ENCODE measurements at places on chromosomes 2 and 18. TPM values are rescaled to one million over a fixed set of nuclear protein-coding genes. Genes with fewer than 3 reads are reported as not detected.

GRCh38 chr2:54635554-54636152 is 87.8 kb upstream of the EML6 start:
- no peak overlapping the region for H3K4me3 ChIP-seq
- H3K27me3 ChIP-seq, result no peaks in the 10 kb centered on the region
- no peak overlapping the region for H3K27ac ChIP-seq
- DNase-seq, result no peak
- H3K4me1 ChIP-seq, result peaks cover 8% of the 10 kb centered on the region

The RGPD4 gene
- 0.05 TPM for total RNA-seq

DNA sequence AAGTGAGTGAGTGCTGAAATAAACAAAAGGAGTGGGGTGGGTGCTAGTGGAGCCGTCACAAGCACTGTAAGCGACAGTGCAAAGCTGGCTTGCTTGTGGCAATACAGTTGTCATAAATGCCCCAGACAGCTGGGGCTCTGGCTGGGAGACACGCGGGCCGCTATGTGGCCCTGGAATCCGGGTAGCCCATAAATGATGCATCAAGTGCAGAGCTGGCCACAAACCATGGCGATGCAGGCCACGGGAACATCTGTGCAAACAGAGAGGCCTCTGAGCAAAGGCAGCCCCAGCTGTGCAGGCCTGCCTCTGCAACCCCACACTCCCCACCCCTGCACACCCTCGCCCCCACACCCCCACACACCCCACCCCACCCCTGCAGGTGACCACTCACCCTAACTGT is 349.2 kb upstream of the ID2 start:
- H3K4me3 ChIP-seq, result no peak overlapping the region
- peaks cover 15% of the 10 kb centered on the region for H3K4me1 ChIP-seq
- no peaks in the 10 kb centered on the region for H3K27me3 ChIP-seq
- peaks cover 2% of the 10 kb centered on the region for H3K36me3 ChIP-seq
- H3K27ac ChIP-seq, result no peak overlapping the region
- DNase-seq, result no peak

The NXPH2 gene
- total RNA-seq, result 0.92 TPM

The C2orf78 gene
- total RNA-seq, result 0.37 TPM

The GAREM2 gene
- 18.9 TPM for total RNA-seq

DNA sequence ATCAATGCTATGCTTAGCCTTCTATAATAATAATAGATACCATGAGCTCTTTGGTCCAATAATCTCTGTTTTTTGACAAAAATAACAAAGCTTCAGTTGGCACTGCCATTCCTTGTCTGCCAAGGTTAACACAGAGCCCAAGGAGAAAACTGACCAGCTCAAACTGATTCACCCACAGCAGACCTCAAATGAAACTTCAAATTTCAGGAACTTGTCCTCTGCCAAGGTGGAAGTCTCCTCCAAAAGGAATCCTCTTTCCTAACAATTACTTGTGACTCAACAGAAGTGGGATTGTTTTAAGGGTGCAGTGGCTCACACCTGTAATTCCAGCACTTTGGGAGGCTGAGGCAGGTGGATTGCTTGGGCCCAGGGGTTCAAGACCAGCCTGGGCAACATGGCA is 12.1 kb downstream of the AAK1 start:
- no peak overlapping the region for H3K4me3 ChIP-seq
- no peak overlapping the region for H3K27ac ChIP-seq
- peaks cover 16% of the 10 kb centered on the region for H3K4me1 ChIP-seq
- no peaks in the 10 kb centered on the region for H3K36me3 ChIP-seq
- no peaks in the 10 kb centered on the region for H3K27me3 ChIP-seq
- no peak for DNase-seq
